GM06990 (cell line): ENCODE measurements at places on chromosomes 3 and 15.

- no peak for DNase-seq
These were observed 195.0 kb downstream of the ZNF621 start for GRCh38 chr3:40719660-40720287.

DNA sequence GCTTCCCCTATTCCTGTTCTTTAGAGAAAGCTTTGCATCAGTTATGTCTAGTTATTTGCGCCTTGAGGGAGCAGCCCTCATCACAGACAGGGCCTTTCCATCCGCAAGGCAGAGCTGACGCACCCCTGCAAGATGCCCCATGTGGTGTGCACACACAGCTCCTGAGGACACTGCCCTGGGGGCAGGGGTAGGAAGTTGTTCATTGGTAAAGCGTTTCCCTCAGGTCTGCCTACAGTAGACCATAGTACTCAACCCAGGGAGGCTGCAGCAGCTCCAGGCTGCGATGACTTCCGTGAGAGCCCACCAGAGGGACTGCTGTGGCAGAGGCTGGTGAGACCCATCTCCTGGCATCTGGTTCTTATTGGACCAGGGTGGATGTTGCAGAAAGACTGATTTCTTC lies 55.1 kb upstream of the PLXNA1 start:
- DNase-seq, result no peak

DNA sequence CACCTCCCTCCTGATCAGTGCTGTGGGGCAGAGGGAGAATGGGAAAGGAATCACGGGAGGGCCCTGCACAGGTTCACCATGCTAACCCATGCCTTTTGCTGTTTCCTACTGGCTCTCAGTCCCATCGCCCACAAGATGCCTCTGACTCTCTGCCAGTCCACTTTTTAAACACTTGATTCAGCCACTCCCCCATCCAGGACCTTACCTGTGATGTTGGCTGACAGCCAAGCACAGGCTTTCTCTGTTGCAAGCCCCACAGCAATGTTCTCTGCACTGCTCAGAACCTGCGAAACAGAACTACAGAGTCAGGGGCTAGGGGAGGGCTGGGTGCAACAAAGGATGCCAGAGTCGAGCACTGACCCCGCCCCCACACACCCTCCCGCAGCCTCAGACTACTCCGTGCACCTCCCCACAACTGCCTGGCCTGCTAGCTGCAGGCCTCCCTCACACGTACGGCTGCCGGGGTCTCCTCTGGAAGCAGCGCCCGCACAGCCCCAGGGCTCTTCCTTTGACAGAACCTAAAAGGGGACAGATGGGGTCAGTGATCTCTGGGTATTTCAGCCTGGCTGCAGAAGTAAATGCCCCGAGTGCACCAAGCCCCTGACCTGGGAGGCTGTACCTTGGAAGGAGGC lies 9.1 kb downstream of the CDAN1 start:
- no peak for DNase-seq

DNA sequence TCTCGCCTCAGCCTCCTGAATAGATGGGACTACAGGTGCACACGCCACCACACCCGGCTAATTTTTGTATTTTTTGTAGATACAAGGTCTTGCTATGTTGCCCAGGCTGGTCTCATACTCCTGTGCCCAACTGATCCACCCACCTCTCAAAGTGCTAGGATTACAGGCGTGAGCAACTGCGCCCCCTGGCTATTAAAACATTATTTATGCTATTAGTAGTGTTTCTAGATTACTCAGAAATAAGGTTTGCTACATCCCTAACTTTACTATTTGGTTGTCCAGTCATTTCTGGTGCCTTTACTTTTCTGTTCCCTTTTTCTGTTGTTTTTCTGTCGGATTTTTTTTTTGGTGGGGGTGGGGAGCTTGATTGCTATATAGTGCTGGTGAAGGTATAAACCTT lies 393.6 kb upstream of the TPM1 start:
- DNase-seq, result peak; percentile 37

DNA sequence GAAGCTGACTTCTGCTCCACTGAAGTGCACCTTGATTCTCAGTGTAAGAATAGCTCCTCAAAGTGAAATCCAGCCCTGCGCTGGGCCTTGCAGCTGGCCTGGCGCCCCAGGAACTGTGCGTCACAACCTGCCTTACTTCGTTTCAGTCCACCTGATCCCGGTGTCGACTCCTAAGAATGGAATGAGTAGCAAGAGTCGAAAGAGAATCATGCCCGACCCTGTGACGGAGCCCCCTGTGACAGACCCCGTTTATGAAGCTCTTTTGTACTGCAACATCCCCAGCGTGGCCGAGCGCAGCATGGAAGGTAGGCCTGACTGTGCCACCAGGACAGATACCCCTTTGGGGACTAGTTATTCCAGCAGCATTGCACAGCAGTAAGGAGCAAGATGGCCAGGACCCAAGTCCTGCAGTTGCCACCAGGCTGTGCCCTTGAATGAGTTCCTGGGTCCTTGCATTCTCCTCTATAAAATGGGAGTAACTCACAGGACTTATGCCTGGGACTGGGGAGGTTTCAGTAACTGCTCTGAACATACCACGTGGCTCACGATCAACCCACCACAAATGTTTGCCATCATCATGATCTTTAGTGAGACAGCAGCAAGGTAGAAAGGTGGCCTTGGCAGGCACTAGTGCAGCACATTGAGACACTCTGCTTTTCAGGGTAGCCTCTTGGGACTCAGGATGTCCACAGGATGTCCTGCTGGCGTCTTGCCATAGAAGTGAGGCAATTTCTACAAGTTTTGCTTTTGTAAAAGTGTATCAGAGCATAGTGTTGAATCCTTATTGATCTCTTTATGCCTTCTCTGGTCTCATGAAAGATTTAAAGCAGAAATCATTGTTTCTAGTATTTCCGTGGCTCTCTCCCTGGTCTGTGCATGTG lies 46.8 kb downstream of the PXYLP1 start:
- DNase-seq, result no peak
